Stomach (tissue), 19 donors: ENCODE measurements at places on chromosomes 4 and X.

DNA sequence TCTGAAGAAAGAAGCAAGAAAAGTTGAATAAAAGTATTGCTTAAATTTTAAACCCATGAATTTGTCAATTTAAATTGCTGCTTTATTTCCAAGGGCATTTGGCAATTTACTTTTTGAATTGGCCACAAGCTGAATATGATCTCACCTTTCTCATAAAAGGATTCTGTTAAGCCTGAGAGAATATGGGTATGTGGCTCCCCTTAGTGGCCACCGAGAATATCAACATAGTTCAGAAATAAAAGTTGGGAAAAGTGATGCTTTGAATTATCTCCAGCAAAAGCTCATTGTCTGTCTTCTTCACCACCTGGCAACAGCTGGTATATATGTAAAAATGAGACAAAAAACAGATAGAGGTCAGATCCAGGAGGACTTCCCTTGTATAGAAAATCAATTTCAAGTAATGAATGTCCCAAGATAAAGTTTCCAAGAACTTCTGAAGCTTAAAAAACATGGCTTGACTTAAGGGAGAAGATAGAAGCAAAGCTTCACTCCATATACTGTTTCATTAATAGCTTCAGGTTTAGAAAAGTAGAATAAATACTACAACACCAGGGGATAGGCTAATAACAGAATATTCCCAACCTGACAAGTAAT, 290.7 kb upstream of the FAM241A start:
- DNase-seq, result peak; percentile 74

DNA sequence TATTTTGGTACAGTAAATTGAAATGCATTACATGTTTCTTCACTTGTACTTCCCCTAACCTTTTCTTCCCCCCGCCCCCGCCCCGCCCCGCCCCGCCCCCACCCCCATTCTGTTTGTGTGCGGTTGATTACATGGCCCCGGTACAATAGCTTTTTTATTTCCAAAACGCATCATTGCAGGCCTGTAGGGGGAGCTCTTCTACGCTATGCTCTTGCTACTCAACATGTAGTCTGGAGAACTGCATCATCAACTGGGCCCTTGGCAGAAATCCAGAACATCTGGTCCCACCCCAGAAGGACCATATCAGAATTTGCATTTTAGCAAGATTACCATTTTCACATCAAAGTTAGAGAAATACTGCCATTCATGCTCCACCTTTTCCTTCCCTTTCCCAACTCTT, 333.3 kb upstream of the DDX53 start:
- no peak for DNase-seq

GRCh38 chr4:25308761-25309160, 3.8 kb upstream of the ZCCHC4 start:
- DNase-seq, result no peak

DNA sequence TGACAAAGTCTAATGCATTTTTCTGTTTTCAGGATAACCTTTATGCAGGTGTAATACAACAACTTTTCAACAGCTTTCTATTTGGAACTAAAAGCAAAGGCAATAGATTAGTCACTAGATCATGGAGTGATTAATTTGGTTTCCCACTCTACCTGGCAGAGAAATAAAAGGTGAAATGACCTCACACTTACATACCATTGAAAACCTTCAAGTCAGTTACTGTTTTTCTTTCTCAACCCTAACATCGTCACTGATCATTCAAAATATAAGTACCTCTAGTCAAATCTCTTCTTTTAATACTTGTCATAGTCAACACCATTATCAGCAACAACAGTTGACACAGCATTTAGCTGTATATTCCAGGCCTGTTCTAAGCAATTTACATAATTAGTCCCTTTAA, 85.1 kb upstream of the ZCCHC13 start:
- DNase-seq, result no peak

DNA sequence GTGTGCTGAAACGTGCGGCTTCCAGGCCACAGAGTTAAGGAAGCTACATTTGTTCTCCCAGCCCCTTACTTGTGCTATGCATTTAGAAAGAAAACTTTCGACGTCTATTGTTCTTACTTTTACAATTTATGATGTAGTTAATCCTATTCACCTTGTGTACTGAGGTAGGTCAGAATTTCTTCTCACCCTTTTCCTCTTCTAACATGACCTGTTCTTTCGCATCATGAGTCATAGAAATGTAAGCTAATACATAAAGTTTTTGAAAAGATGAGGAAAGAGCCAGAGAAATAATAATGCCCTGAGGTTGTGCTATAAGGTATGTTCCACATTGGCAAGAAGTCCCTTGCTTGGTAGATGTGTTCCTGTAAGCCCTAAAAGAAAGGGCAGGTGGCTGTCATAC, 298.3 kb downstream of the TRIML1 start:
- peak; percentile 12 for DNase-seq

DNA sequence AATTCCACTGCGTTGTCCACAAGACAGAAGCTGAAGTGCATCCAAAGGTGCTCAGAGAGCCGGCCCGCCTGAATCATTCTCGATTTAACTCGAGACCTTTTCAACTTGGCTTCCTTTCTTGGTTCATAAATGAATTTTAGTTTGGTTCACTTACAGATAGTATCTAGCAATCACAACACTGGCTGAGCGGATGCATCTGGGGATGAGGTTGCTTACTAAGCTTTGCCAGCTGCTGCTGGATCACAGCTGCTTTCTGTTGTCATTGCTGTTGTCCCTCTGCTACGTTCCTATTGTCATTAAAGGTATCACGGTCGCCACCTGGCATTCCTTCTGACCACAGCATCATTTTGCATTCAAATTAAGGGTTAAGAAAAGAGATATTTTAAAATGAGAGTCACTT, 115.5 kb downstream of the NFKB1 start:
- DNase-seq, result no peak

GRCh38 chr4:108045687-108046024, 56.0 kb downstream of the HADH start:
- DNase-seq, result peak; percentile 75

- no peak for DNase-seq
Measured at GRCh38 chr4:119039779-119040178, 95.9 kb upstream of the MYOZ2 start.

DNA sequence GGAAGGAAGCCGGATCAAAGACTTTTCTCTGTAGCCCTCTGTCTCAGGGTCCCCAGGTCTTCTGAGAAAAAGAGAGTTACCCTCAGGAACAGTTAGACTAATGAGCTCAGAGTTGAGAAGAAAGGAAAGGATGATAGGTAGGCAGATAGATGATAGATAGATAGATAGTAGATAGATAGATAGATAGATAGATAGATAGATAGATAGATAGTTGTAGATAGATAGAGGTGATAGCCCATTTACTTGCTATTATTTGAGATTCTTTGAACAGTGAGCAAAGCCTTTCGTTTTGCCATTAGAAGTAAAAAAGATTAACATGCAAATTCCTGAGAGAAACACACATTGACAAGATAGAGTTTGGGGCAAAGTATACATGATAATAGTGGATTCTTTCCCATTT, 86.9 kb upstream of the KIT start:
- DNase-seq, result no peak

- no peak for DNase-seq
Measured at GRCh38 chr4:100314057-100314456, 123.8 kb upstream of the DDIT4L start.

DNA sequence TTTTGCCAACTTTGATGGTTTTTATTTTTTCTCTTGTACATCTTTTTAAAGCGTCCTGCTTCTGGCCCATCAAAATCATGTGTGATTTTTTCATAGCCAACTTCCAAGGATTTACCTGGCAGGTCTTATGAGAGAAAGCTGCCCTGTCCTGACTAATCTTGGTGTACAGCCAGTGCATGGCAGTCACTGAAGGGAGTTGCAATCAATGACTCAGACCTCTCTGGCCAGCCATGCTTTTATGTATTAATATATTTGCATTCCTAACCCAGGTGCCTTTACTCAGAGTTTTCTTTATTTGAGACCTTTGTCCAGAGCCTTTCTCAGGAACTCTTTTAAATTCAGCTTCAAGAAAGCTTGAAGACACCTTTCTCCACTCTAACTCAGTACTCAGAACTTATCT, 691.5 kb upstream of the HTR2C start:
- no peak for DNase-seq
